ENCODE measurements at places on chromosomes 13 and 19.

DNA sequence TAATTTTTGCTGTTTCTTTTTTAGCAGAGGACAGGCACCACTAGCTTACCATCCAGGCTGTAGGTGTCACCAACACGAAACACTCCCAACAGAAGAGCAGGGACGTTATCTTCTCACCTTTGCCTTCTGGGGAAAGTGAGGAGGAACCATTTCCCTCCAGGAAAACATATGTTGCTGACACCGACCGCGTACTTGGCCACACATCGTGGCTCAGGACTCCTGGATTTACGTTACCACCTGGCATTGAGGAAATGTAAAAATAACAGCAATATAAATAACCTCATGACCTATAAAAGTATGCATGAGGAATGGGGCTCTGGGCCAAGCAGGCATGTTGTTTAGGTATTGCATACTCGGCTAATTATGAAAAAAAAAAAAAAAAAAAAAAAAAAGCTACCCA lies 525.1 kb downstream of the MYO16 start:
- DNase-seq = no peak

DNA sequence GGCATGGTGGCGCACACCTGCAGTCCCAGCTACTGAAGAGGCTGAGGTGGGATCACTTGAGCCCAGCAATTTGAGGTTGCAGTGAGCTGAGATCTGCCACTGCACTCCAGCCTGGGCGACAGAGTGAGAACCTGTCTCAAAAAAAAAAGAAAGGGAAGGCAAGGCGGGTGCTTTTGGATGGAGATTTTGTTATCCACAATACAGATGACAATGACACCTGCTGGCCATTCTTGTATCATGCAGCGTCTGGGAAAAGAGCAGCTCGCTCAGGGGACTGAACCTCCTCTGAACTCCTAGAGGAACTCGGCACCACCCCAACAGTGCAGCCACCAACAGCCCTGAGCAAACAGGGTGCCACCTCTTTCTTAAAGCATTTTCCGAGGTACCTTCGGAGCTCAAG lies 22.8 kb downstream of the HAUS8 start:
- DNase-seq = no peak

- no peak for DNase-seq
These were observed 26.2 kb downstream of the OPA3 start for GRCh38 chr19:45558399-45558878.

DNA sequence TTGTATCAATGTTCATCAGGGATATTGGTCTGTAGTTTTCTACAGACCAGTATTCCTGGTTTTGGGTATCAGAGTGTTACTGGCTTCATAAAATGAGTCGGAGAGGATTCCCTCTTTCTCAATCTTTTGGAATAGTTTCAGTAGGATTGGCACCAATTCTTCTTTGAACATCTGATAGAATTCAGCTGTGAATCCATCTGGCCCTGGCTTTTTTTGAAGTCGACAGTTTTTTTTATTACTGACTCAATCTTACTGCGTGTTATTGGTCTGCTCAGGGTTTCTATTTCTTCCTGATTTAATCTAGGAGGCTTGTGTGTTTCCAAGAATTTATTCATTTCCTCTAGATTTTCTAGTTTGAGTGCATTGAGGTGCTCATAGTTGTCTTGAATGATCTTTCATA lies 11.4 kb downstream of the TEX26 start:
- no peak for DNase-seq

DNA sequence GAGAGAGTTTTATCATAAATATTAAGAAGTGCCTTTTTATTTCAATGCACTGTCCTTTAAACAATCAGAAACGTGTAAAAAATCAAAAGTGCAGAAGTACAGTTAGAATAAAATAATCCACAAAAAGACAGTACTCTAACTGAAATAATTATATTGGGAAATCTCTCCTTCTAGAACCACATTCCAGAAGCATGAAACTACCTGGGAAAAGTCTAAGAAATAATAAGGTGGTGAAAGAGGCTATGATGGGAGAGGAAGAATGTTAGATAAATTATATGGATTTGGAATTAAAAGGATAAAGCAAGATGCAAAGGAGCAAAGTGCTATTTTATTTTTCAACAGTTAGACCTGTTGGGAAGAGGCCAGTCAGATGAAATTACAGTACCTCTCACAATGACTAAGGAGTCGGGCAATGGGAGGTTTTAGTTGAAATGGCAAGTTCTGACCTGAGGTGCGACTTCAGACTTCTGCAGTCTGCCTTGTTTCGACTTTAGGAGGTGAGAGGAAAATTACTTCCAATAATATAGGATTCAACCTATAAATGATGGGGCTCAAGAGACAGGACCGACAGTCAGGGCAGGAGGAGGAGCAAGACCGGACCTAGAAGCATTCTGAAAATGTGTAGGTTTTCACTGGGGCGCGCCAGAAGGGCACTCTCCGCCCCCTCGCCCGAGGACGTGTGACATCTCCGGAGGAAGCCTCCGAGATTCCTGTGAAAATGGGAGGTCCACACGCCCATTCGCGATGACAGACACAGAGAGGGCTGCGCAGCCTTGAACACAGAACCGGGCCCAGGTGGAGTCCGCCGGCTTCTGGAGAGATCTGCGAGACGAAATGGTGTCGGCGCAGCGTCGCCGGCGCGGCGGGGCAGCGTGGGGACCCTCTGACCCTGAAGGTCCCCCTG lies 717 bp downstream of the SPRYD7 start:
- no peak for DNase-seq

DNA sequence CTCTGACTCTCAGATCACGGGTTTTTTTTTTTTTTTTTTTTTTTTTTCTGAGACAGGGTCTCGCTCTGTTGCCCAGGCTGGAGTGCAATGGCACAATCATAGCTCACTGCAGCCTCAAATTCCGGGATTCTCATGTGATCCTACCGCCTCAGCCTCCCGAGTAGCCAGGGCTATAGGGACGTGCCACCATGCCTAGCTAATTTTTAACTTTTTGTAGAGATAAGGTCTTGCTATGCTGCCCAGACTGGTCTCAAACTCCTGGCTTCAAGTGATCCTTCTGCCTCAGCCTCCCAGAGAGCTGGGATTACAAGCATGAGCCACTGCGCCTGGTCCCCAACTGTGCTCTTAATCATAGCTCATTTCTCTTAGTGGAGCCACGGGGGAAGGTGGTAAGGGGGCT lies 4.6 kb upstream of the GRAMD1A start:
- no peak for DNase-seq

GRCh38 chr13:99938635-99939034 lies 32.9 kb downstream of the ZIC5 start:
- no peak for DNase-seq

DNA sequence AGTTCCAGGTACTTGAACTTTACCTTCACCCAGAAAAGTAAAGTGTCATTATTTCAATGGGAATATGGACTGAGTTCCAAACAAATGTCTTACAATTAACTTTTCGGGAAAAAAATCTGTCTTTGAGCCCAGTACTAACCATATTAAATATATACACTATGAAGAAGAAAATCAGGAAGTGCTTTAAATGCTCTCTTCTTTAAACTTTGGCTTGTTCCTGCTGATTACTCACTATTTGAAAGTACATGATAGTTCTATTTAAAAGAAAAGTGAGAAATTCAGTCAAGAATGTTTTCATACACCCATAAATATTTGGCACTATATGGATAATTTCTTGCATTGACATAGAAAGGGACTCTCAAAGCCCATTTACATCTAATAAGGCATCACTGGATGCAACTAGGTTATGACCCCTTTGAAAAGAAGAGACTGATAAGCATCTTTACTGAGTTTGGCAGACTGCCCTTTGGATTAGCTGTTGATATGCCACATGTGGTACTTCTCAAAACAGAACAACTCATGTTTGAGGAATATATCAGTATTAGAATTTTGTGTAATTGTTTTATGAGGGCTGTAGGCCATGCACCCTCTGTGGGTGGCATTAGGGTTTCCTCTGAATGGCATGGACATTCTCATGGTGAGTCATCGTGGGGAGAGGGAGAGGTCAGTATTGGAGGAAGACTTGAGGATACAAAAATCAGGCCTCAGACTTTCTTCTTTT lies 25.0 kb upstream of the VWA8 start:
- no peak for DNase-seq

DNA sequence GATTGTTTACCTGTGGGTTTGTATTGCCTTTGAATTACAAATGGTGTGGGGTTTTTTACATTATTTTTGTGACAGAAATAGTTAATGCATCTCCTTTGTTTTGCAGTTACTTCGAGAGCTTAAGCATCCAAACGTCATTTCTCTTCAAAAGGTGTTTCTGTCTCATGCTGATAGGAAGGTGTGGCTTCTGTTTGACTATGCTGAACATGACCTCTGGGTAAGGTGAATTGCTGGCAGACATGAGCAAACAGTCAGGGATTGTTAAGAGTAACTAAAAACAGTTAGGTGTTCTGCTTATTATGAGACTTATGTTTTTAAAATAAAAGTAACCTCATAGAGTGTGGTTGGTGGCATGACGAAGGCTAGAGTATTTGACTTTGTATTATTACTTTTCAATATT lies 95.0 kb downstream of the CDK8 start:
- DNase-seq = no peak

- DNase-seq = peak; percentile 67
These were observed 567 bp upstream of the CTU1 start for GRCh38 chr19:51108805-51109146.

- DNase-seq = no peak
These were observed 330.8 kb downstream of the TBC1D4 start for GRCh38 chr13:75151081-75151643.

DNA sequence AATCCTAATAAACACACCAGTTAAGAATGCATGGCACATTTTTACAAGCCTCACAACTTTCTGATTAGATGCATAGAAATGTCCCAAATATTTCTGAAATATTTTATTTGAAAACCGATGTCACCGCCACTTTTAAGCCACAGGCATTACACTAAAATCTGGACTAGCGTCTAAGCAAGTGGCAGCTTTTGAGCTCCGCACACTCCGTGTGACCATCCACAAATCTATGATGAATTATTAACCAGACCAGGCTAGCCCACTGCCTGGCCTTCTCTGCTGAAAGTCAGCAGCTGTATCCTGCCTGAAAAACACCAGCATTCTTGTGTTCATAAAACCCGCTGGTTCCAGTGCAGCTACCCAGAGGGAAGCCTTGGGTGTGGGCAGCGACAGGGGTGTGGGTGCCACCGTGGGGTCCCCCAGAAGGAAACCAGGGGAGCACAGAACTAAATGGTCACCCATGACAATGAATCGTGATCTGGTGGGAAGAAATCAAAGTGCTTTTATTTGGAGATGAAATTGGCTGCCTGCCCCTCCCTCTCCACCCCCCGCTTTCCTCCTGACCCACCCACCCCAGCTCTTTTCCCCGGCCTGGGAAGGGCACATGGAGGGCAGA lies 13.8 kb downstream of the RASA3 start:
- no peak for DNase-seq

- DNase-seq = no peak
These were observed 29.2 kb upstream of the PEPD start for GRCh38 chr19:33550768-33551167.

- DNase-seq = no peak
These were observed 201.3 kb downstream of the COG6 start for GRCh38 chr13:39856714-39857113.

DNA sequence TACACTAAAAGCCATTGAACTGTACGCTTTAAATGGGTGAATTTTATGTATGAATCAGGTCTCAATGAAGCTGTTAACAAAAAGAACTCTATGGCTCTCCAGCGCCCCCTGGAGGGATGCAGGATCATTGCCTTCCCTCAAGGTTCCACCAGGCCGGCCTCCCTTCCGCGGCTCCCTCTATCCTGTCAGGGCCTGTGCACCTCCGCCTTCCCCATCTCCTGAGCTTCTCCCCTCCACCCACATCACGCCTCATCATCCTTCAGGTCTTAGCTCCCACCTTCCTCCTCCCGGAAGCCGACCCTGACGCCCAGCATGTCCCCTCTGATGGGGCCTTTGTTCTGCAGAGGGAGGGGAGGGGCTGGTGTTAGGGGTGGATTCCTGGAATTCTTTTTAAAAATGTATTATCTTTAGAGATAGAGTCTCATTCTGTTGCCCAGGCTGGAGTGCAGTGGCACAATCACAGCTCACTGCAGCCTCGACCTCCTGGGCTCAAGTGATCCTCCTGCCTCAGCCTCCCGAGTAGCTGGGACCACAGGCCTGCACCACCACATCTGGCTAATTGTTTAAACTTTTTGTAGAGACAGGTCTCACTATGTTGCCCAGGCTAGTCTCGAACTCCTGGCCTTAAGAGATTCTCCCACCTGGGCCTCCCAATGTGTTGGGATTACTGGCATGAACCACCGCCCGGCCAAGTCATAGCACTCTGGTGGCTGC lies 27.7 kb downstream of the MEIS3 start:
- DNase-seq = peak; percentile 56

- DNase-seq = no peak
These were observed 21.7 kb downstream of the MYH14 start for GRCh38 chr19:50224986-50225747.

- DNase-seq = no peak
These were observed 26.8 kb upstream of the MED4 start for GRCh38 chr13:48121733-48122132.

DNA sequence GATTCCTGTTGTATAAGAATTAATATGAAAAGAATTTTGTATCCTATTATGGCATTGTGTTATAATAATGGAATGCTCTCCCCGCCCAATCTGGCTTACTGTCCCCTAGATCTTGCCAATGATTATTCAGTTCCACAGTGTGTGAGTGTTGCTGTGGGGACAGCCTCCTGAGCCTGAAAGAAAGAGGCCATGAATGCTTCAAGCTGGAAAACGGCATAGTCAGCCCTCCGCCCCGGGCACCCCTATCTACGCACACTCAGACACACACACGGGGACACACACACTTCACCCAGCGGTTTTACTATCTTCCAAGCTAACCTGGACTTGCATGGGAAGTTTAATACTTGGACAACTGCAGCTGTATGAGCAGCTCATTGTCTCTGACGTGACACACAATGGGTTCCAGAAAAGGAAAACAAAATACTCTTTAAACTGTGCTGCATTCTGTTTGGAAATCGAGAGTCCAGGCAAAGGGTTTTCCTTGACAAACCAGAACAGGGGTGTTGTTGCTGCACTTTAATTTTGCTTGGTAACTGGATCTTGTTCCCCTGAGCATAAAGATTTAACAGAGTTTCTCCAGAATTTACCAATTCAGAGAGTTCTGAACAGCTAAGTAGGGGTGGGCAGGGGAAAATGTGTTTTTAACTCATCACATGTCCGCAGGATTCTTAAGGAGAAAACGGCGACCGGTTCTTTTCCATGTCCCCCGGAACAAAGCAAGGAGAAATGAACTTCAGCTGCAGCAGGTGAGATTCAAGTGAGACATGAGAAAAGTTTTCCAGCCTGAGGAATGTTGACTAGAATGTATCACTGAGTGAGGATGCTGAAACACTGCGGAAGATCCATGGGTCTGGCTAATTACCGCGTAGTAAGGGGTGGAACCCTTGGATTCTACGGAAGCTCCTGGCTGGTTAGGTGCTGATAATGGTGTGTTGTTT lies 472.9 kb downstream of the FOXO1 start:
- DNase-seq = no peak

- no peak for DNase-seq
These were observed 7.1 kb downstream of the NFIX start for GRCh38 chr19:13002166-13002898.

- DNase-seq = no peak
These were observed 83.9 kb downstream of the GNG7 start for GRCh38 chr19:2618611-2619010.
